ENCODE measurements at places on chromosomes 6 and 20.
A peak's percentile ranks its signal among the peaks of the same experiment; 100 is the strongest.

DNA sequence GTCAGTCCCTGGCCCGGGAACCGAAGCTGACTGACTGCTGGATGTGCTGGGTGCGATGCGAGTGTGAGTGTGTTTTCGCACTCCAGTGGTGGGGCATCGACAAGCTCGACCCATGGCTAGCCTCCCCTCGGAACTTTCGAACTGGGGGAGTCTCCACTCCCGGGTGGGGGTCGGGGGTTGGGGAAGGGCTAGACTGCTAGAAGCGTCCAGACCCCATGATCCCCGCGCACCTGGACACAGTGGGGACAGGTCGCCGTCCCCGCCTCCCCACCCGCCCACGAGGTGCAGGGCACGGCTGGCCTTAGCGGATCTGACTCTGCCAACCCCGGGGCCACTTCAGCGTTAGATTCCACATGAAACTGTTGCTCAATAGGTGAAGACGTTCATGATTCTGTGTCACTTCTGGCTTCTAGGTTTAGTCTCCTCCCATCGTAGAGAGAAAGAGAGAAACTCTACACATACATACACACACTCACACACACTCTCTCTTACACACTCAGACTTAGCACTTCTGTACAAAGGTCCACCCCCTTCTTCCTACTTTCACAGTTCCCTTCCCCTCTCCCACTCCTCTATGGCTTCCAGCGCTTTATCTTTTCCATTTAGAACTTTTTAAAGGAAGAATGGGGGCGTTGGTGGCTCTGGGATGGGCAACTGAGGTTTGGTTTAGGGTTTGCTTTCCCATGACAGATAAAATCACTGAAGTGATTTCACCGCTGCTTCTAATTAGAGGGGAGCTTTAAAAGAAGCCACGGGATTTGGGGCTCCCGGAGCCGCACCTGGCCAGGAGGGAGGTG, 5.1 kb upstream of the TFAP2A start:
- DNase-seq = no peak

GRCh38 chr6:40331545-40331944, 255.6 kb downstream of the LRFN2 start:
- DNase-seq = no peak

- no peak for DNase-seq
Observed at GRCh38 chr6:79605968-79606764, 25.0 kb upstream of the SH3BGRL2 start.

DNA sequence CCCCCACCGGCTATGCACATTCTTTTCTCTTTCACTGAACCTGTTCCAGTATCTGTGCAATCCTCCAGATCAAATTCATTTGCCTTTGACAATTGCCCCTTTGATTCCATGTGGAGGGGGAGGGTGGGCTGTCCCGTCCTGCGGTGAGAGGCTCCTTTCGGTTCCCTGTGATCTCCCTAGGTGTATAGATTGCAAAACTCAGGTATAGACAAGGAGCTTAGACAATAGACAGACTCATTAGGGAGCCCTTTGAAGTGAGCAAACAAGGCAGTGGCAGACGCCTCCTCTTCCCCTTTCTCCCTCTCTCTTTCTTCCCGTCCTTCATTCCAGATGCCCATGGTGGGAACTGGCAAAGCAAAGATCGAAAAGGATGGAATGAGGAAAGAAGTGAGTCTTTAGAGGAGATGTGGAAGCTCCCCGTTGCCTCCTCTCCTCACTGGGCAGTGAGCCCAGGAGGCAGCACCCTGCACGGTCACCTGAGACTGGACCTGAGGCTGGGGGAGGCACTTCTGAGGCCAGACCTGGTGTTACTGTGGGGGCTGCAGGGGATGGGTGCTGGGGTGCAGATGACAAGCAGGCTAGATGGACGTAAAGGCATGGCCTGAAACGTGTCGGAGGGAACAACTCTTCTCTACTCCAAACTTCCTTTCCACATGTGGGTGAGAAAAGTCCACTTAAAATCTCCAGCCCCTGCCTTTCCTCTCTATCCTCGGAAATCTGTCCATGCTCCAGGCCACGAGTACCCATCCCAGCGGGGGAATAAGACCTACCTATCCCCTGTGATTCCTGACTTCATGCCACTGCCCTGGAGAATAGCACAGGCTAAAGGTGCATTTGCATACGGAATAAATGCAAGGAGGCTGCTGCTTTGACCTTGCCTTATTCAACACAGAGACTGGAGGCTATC, 256.6 kb upstream of the FOXQ1 start:
- DNase-seq = no peak

GRCh38 chr6:32903952-32904351, 36.9 kb downstream of the HLA-DMB start:
- no peak for DNase-seq

GRCh38 chr6:125549202-125549884, 200.1 kb upstream of the HEY2 start:
- DNase-seq = no peak

DNA sequence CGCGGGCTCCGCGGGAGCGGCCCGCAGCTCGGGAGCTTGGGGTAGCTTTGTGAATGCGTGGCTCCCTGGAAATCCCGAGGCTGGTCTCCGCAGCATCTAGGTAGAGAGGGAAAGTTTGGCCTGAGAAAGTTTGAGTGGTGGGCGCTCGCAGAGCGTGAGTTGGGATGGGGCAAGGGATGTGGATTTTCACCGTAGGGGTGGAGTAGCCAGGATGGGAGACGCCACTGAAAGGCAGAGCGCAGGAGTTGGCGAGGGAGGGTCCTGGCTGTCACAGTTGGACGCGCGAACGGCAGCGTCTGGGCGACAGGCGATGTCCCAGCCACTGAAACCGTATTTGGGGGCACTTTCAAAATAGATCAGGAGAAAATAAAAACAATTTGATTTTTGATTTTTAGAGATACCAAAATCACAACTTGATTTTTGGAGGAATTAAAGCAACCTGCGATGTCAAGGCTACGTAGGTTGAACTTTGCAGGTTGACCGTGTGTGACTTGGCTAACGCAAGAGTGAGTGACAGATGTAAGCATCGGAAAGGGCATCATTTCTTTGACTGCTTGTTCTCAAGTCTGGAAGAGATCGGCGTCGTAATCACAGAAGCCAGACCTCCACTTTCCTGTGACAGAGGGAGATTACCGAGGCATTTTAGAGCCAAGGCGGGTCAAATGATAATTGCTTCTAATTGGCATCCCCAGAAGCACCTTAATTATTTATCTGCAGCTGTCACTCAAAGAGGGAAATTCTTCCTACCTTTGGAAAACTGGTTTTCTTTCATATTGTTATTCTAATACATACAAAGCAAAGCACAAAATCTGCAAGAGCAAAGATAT, 646 bp downstream of the HEY2 start:
- DNase-seq = no peak

GRCh38 chr20:62339647-62340062, 27.5 kb downstream of the LAMA5 start:
- no peak for DNase-seq

DNA sequence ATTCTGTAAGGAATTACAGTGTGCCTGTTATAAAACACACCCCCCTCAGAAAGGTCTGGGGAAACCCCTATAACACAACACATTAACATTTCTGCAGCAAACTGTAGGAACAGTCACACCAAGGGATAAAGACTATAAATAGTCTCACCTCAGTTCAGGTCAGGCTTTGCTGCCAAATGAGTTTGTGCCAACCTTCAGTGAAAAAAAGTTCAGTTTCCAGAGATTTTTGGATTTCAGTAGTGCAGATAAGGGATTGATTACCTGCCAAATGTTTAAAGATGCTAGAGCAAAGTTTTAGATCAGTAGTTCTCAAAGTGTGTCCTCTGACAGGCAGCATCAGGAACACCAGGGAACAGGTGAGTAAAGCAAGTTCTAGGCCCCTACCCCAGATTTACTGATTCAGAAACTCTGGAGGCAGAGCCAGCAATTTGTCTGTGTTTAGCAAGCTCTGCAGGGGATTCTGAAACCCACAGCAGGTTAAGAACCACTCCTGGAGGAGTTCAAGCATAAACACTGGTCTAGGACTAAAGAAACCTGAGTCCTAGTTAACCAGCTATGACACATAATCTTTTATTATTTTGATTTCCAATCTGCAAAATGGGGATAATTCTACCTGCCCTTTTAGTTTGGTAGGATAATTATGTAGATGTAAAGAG, 111.0 kb downstream of the RCAN2 start:
- no peak for DNase-seq

DNA sequence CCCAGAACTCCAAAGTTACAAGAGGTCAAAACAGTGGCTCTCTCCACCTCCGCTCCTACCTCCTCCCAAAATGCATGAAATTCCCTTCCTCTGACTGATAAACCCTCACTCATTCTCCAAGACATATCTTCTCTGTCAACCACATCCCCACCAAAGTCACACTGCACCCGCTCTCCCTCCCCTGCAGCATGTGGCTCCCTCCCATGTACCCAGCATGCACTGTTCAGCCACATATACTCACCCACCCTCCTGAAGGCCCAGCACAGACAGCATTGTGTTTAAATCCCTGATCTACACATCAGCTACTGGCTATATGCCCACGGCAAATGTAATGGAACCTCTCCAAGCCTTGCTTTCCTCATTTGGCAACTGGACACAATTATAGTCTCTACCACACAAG, 5.5 kb upstream of the POU5F1 start:
- DNase-seq = no peak

DNA sequence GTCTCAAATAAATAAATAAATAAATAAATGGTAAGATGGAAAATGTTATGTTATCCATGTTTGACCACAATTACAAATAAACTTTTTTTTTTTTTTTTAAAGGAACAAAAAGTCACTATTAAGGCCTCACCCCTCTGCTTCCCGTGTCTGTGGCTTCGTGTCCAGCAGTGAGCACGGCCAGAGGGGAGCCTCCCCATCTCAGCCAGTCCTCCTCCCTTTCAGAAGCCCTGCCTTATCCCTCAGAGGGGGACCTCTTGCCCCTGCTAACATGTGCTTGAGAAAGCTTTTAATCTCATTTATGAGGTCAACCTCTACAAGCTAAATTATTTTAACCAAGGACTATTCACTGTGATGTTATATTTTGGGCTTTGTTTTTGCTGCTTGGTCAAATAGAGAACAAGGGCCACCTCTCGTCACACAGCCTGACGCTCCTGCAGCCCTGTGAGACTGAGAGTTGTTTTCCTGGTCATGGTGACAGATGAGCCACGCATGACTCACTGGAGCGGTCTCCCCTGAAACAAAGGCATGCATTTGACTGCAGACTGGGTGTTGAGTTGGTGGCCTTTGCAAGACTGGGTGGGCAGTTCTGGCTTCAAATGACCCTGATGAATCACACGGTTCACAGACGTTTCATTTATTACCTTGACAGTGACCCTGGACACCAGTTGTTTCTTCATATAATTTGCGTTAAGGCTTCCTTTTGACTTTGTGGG, 131.8 kb downstream of the TIAM2 start:
- DNase-seq = no peak

- DNase-seq = no peak
Observed at GRCh38 chr20:38217791-38218565, 42.6 kb downstream of the KIAA1755 start.

GRCh38 chr20:47672166-47672565, 113.1 kb downstream of the SULF2 start:
- no peak for DNase-seq

GRCh38 chr6:35360349-35361138, 18.2 kb downstream of the PPARD start:
- no peak for DNase-seq

DNA sequence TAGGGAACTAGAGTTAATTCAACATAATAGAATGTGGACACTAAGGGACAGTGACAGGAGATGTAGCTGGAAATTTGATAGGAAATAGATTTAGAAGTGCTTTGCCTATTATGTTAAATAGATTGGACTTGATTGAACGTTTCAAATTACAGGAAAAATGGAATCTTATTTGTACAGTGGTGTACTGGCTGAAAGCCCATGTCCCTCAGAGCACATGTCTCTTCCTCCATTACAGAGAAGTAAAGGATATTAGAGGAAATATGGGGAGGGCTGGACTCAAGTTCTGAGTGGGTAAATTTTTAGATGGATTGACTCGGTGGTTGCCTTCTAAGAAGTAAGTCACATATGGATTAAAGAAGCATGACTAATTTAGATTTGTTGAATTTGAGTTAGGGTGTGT, 11.4 kb downstream of the PKIB start:
- no peak for DNase-seq

DNA sequence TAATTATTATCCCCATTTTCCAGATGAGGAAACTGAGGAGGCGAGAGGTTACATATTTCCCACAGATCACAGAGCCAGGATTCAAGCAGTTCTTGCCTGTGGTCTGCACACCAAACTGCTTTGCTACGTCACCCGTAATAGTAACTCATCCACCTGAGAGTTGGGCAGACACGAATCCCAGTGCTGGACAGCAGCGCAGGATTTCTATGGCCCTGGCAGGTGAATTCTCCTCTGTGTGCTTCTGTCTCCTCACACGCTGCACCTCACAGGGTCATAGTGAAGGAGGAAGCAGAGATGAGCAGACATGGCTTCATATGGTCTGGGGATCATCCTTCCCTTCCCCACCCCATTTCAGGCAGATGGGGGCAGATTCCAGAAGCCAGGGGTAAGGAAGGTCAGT, 127.0 kb upstream of the LRFN2 start:
- DNase-seq = no peak

GRCh38 chr6:84772428-84773132, 8.2 kb upstream of the TBX18 start:
- no peak for DNase-seq

- peak; percentile 9 for DNase-seq
Observed at GRCh38 chr6:150685860-150686259, 86.2 kb downstream of the PLEKHG1 start.

DNA sequence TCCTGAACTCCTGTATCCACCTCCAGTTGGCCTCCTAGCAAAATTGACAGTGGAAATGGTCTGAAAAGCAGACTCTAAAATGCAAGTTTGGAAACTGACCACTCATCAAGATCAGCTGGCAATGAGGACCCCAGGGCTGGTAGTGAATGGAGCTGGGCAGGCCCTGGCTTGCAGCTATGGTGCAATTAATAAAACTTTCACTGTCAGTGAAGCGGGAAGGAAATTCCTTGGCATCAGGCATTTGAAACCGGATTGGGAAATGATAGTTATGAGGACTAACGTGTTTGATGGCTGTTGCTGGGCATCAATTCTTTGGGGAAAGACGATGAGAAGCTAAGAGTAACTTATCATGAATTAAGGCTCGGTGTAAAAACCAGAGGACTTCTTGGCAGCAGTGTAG, 19.1 kb downstream of the SIRPB1 start:
- DNase-seq = no peak

All from T-helper 9 cell (primary cell).